ENCODE measurements at places on chromosomes 2 and 18. TPM values are rescaled to one million over a fixed set of nuclear protein-coding genes. Genes with fewer than 3 reads are reported as not detected.

The EGR4 gene
- not detected for total RNA-seq

The ACMSD gene
- total RNA-seq: not detected

The CACNB4 gene
- 0.13 TPM for total RNA-seq

The LIPG gene
- total RNA-seq: 57.5 TPM

The VWC2L gene
- total RNA-seq: not detected

The OBSL1 gene
- total RNA-seq: 15.6 TPM

The SLC16A14 gene
- total RNA-seq: 0.21 TPM

The DOK6 gene
- total RNA-seq: not detected

The SETBP1 gene
- 3.7 TPM for total RNA-seq

The TMEM198 gene
- total RNA-seq: not detected

The ARHGEF33 gene
- total RNA-seq: 0.11 TPM

The ZC3H6 gene
- total RNA-seq: 1.8 TPM

The TXNDC2 gene
- total RNA-seq: under 0.01 TPM

The MC2R gene
- not detected for total RNA-seq

The XRCC5 gene
- 325 TPM for total RNA-seq

The NT5C1B gene
- not detected for total RNA-seq

The RTP5 gene
- not detected for total RNA-seq

The TMEM163 gene
- total RNA-seq: 2.2 TPM

The BOK gene
- total RNA-seq: 39.4 TPM

The SCYGR4 gene
- not detected for total RNA-seq

The GALR1 gene
- not detected for total RNA-seq

The DTNA gene
- total RNA-seq: 5.7 TPM

The DNER gene
- 0.07 TPM for total RNA-seq

The TBC1D8 gene
- 43.1 TPM for total RNA-seq

The ANKAR gene
- total RNA-seq: 3.6 TPM

The MYOM1 gene
- total RNA-seq: 0.11 TPM

The CTAGE1 gene
- not detected for total RNA-seq

The ACADL gene
- not detected for total RNA-seq

The IGFBP5 gene
- total RNA-seq: 0.20 TPM

The MERTK gene
- 33.6 TPM for total RNA-seq

The DYNAP gene
- total RNA-seq: not detected

The SLC8A1 gene
- total RNA-seq: 12.5 TPM

The RGPD3 gene
- total RNA-seq: 0.20 TPM

The PIEZO2 gene
- 63.7 TPM for total RNA-seq

The APLF gene
- 4.8 TPM for total RNA-seq

The ALPI gene
- not detected for total RNA-seq

The MTLN gene
- total RNA-seq: 55.0 TPM

The GPC1 gene
- total RNA-seq: 18.6 TPM

The ARMC9 gene
- 21.1 TPM for total RNA-seq

The TEKT4 gene
- total RNA-seq: not detected

The BABAM2 gene
- 12.9 TPM for total RNA-seq

The GBX2 gene
- total RNA-seq: 6.4 TPM

The POTEJ gene
- 0.07 TPM for total RNA-seq

The SEMA4C gene
- total RNA-seq: 17.2 TPM

The SLC9A4 gene
- not detected for total RNA-seq

The PROM2 gene
- 0.07 TPM for total RNA-seq

The AQP4 gene
- total RNA-seq: not detected

The SUMO1 gene
- 112 TPM for total RNA-seq

The ZBTB7C gene
- not detected for total RNA-seq

The ANTXR1 gene
- 8.8 TPM for total RNA-seq

The GPR35 gene
- total RNA-seq: 0.13 TPM

The ASB18 gene
- not detected for total RNA-seq

The MEP1B gene
- not detected for total RNA-seq

The POMC gene
- total RNA-seq: 0.28 TPM

The CYTIP gene
- 0.07 TPM for total RNA-seq
